Activated CD4-positive, alpha-beta memory T cell treated with anti-CD3 and anti-CD28 coated beads for 36 hours (primary cell): ENCODE measurements at places on chromosomes 13 and 19. TPM values are rescaled to one million over a fixed set of nuclear protein-coding genes. Genes with fewer than 3 reads are reported as not detected.

GRCh38 chr19:48756686-48757085, 1.4 kb downstream of the FGF21 start:
- no peak for DNase-seq

The ZNF223 gene
- 0.55 TPM for total RNA-seq

The FFAR3 gene
- total RNA-seq = 1.1 TPM

GRCh38 chr19:39937094-39937720, 2.8 kb upstream of the FCGBP start:
- DNase-seq = peak; percentile 65

The TNNI3 gene
- total RNA-seq = not detected

- DNase-seq = peak; percentile 12
These were observed 688 bp downstream of the ZNF225 start for GRCh38 chr19:44113784-44114390.
